ENCODE measurements at places on chromosomes 5 and 9. TPM values are rescaled to one million over a fixed set of nuclear protein-coding genes. Genes with fewer than 3 reads are reported as not detected.

- no peak overlapping the region for H3K4me3 ChIP-seq
- peaks cover 12% of the 10 kb centered on the region for H3K4me1 ChIP-seq
Measured at GRCh38 chr9:6418764-6419163, 5.8 kb downstream of the UHRF2 start.

Gene C9
- total RNA-seq, result 0.07 TPM

Gene PRLR
- 0.93 TPM for total RNA-seq

Gene OR1J2
- not detected for total RNA-seq

DNA sequence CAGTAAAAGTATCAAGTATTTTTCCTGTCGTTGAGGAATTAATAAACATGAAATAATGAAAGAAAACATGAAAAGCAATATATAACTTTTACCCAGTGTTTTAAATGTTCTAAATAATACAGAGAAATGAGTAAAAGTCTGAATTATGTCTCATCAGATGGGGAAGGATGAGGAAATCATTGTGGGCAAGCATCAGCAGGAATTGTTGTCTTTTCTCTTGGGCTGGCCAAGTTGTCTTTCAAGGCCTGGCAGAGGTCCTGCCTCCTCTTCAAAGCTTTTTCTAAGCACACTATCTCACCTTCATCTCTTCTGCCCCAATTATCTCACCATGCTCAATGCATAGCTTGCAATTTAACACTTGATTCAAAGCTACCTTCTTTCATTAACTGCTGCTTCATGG is 41.9 kb downstream of the MOCS2 start:
- peaks cover 11% of the 10 kb centered on the region for H3K4me1 ChIP-seq
- peaks cover 25% of the 10 kb centered on the region for H3K36me3 ChIP-seq
- DNase-seq, result no peak
- no peaks in the 10 kb centered on the region for H3K27me3 ChIP-seq
- no peak overlapping the region for H3K4me3 ChIP-seq

GRCh38 chr5:124754206-124754927 is 7.9 kb upstream of the ZNF608 start:
- no peaks in the 10 kb centered on the region for H3K27me3 ChIP-seq
- H3K36me3 ChIP-seq, result no peaks in the 10 kb centered on the region
- H3K4me1 ChIP-seq, result peaks cover 6% of the 10 kb centered on the region
- no peak overlapping the region for H3K27ac ChIP-seq
- H3K4me3 ChIP-seq, result no peak overlapping the region

GRCh38 chr5:176754376-176754973 is 55.9 kb upstream of the UNC5A start:
- H3K27ac ChIP-seq, result no peak overlapping the region
- peaks cover 19% of the 10 kb centered on the region for H3K27me3 ChIP-seq
- no peak for DNase-seq
- no peak overlapping the region for H3K4me3 ChIP-seq
- H3K4me1 ChIP-seq, result no peaks in the 10 kb centered on the region

Gene TAF11L10
- not detected for total RNA-seq

DNA sequence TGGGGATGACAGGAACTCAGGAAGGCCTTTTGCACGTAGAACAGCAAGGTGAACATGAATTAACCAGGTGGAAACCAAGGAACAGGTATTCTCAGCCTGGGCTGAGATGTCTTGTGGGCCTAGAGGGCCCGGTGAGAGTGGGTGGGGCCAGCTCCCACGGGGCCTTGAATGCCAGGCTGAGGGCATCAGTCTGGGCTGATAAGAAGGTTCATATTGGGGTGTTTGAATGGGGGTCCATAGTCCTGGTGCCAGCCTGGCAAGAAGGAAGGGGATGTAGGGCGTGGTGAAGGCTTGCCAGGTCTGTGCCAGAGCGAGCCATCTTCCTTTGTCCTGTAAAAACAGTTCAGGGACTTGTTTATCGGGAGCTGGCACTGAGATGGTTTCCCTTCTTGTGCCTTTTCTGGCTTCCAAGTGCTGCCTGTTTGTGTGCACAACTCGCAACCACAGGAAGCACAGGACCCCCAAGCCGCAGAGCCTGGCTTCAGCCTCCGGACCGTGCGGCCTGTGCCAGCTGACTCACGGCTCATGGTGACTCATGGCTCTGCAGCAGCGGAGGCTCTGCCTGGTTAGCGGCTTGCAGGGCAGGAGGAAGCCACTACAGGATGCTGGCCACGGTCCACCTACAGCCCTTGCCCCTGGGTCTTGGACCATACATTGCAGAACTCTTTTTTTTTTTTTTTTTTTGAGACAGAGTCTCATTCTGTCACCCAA is 2.4 kb downstream of the CARD19 start:
- H3K27me3 ChIP-seq, result no peaks in the 10 kb centered on the region
- peak overlapping the region; percentile 47 for H3K27ac ChIP-seq
- peak; percentile 97 for DNase-seq
- H3K4me3 ChIP-seq, result peak overlapping the region; percentile 54

DNA sequence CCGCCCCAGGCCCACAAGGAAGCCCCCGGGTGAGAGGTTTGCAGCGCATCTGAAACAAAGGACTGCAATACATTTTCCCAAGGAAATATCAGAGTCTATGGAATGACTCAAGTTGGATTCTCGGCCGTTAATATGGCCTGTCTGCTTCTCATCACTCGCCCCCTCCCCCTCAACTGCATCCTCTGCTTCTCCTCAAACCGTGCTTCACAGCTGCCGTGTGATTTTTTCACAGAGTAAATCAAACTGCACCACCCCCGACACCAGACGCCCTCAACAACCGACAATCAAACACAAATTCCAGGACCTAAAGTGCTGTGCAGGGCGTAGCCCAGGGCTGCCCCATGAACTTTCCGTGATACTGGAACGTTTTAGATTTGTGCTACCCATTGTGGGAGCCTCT is 176.9 kb downstream of the ROR2 start:
- H3K27ac ChIP-seq, result no peak overlapping the region
- no peak for DNase-seq
- peaks cover 16% of the 10 kb centered on the region for H3K4me1 ChIP-seq
- no peaks in the 10 kb centered on the region for H3K36me3 ChIP-seq
- no peak overlapping the region for H3K4me3 ChIP-seq

DNA sequence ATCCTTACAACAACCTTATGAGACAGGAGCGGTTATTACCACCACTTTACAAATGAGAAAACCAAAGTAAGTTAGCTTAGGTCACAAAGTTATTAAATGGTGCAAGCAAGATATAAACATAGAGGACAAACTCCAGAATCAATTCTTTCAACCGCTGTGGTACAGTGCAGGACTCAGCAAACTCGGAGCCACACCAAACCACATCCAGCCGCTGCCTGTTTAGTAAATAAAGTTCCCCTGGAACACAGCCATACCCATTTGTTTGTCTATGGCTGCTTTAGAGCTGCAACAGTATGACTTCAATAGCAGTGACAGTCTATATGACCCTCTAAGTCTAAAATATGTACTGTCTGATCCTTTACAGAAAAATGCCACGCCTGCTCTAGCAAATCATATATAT is 1567.2 kb upstream of the WWC1 start:
- no peaks in the 10 kb centered on the region for H3K36me3 ChIP-seq
- H3K4me3 ChIP-seq, result no peak overlapping the region
- H3K4me1 ChIP-seq, result no peaks in the 10 kb centered on the region
- DNase-seq, result no peak
- H3K27me3 ChIP-seq, result no peaks in the 10 kb centered on the region
- H3K27ac ChIP-seq, result no peak overlapping the region

GRCh38 chr5:66072031-66072430 is 72.1 kb upstream of the SREK1 start:
- H3K4me3 ChIP-seq, result no peak overlapping the region
- no peaks in the 10 kb centered on the region for H3K27me3 ChIP-seq
- H3K27ac ChIP-seq, result no peak overlapping the region
- H3K36me3 ChIP-seq, result peaks cover 17% of the 10 kb centered on the region

Gene CDC20B
- 0.11 TPM for total RNA-seq

DNA sequence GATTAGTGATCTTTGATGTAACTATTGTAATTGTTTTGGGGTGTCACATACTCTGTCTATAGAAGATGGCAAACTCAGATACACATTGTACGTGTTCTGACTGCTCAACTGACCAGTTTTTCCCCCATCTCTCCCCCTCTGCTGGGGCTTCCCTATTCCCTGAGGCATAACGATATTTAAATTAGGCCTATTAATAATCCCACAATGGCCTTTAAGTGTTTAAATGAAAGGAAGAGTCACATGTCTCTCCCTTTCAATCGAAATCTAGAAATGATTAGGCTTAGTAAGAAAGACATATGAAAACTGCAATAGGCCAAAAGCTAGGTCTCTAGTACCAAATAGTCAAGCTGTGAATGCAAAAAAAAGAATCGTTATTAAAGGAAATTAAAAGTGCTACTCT is 265.6 kb downstream of the TMEM232 start:
- no peak overlapping the region for H3K27ac ChIP-seq
- no peaks in the 10 kb centered on the region for H3K36me3 ChIP-seq
- DNase-seq, result no peak

GRCh38 chr9:136645903-136646754 is 16.6 kb upstream of the EGFL7 start:
- DNase-seq, result no peak
- peaks cover 8% of the 10 kb centered on the region for H3K4me1 ChIP-seq
- H3K27me3 ChIP-seq, result peaks cover 4% of the 10 kb centered on the region
- no peaks in the 10 kb centered on the region for H3K36me3 ChIP-seq
- H3K27ac ChIP-seq, result no peak overlapping the region

GRCh38 chr5:145787996-145788395 is 47.1 kb downstream of the PRELID2 start:
- H3K4me3 ChIP-seq, result no peak overlapping the region
- no peaks in the 10 kb centered on the region for H3K27me3 ChIP-seq
- no peak for DNase-seq
- no peaks in the 10 kb centered on the region for H3K36me3 ChIP-seq

- H3K36me3 ChIP-seq, result no peaks in the 10 kb centered on the region
- DNase-seq, result peak; percentile 8
- no peaks in the 10 kb centered on the region for H3K27me3 ChIP-seq
- H3K27ac ChIP-seq, result no peak overlapping the region
- peaks cover 18% of the 10 kb centered on the region for H3K4me1 ChIP-seq
Measured at GRCh38 chr5:14721990-14722656, 57.6 kb downstream of the OTULIN start.

Gene SPATA31E1
- total RNA-seq, result not detected

Gene CDH9
- not detected for total RNA-seq

DNA sequence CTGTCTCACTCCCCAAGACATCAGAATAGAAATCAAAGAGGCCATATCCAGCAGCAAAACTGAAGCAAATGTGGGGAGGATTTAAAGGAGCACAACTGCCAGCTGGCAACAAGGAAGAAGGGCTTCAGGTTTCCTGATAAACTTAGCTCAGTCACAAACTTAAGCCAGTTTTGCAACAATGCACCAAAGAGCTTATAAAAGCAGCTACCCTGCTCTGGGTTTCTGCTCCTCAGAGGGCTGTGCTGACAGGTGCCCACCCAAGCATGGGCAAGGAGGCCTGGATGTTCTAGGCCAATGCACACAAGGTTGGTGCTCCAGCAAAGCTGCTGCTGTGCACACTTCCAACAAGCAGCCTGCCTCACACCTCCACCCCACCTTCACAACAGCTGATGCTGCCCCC is 132.9 kb downstream of the SIL1 start:
- H3K4me1 ChIP-seq, result peaks cover 15% of the 10 kb centered on the region
- DNase-seq, result peak; percentile 18
- no peak overlapping the region for H3K27ac ChIP-seq
- H3K36me3 ChIP-seq, result no peaks in the 10 kb centered on the region

DNA sequence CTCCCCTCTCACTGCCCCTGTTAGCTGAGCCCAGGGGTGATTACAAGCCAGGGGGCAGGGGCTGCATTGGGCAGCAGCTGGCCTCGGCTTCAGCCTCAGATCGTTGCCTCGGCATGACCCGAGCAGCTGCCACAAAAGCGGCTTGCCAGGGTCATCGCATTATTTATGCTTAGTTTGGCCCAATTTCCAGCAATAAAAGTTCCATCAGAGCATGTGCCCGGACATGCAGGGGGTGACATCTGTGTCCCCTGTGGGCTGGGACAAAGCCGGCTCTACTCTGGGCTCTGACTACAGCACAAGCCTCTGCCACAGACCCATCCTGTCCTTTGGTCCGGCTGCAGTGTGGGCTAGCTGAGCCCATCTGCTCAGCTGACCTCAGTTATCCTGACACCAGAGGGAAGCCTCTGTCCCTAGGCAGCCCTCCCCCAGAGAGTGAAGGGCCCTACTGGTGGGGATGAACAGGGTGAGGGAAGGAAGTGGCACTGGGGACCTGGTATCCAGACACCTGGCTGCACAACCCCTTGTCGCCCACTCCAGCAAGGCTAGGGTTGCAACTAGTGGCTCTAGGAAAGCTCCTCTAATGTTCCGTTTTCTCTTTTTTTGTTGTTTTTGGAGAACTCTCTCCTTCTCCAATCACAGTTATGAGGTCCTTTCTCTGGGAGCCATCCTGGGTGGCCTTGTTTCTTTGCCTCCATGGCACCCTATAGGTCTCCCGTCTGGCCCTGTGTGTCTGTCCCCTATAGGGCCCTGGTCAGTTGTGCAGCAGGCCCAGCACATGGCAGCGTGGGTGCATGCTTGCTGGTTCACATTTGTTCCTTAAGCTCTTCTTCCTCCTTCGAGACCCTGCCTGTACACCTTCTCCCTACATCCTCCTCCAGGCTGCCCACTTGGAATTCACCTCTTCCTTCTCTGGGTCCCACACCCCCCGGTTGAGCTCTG is 13.3 kb upstream of the GADD45G start:
- no peak overlapping the region for H3K27ac ChIP-seq
- H3K27me3 ChIP-seq, result peaks cover 14% of the 10 kb centered on the region
- no peak for DNase-seq
- no peaks in the 10 kb centered on the region for H3K36me3 ChIP-seq

DNA sequence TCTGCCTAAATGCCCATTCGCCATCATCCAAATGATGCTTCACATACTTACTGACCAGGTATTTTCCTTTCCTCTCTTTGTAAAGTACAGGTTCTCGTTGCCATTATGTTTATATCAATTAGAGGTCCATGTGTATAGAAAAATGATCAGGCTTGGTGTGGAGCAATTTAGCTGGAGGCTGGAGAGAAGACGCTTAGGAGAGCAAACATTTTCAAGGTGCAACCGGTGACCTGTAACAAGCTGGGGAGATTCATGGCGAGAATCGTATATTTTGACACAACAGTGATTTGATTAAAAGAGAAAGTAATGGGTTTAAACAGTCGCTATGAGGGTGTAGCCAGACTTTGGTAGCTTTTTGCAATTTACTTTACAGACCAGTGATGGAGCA is 170.9 kb upstream of the TBCA start:
- no peaks in the 10 kb centered on the region for H3K36me3 ChIP-seq
- DNase-seq, result no peak
- peaks cover 7% of the 10 kb centered on the region for H3K27me3 ChIP-seq
- H3K27ac ChIP-seq, result no peak overlapping the region
- H3K4me3 ChIP-seq, result no peak overlapping the region

- no peak overlapping the region for H3K27ac ChIP-seq
- no peaks in the 10 kb centered on the region for H3K36me3 ChIP-seq
- H3K27me3 ChIP-seq, result no peaks in the 10 kb centered on the region
Measured at GRCh38 chr9:123127512-123128075, 94.1 kb downstream of the GPR21 start.

Gene SETD9
- total RNA-seq, result 12.2 TPM

GRCh38 chr9:124257844-124258606 is at the start of gene NEK6:
TSS of gene NEK6 (plus strand) at chr9:124257949. CDS start at chr9:124301965, 44,016 bp downstream.
- no peaks in the 10 kb centered on the region for H3K36me3 ChIP-seq
- peak within 1 kb of the TSS; percentile 97 for H3K27ac ChIP-seq
- no peaks in the 10 kb centered on the region for H3K27me3 ChIP-seq
- H3K4me3 ChIP-seq, result peak within 1 kb of the TSS; percentile 90

Data from astrocyte (in vitro differentiated cells and primary cell).